ENCODE measurements at places on chromosomes 16 and 17. TPM values are rescaled to one million over a fixed set of nuclear protein-coding genes. Genes with fewer than 3 reads are reported as not detected.
A peak's percentile ranks its signal among the peaks of the same experiment; 100 is the strongest.

DNA sequence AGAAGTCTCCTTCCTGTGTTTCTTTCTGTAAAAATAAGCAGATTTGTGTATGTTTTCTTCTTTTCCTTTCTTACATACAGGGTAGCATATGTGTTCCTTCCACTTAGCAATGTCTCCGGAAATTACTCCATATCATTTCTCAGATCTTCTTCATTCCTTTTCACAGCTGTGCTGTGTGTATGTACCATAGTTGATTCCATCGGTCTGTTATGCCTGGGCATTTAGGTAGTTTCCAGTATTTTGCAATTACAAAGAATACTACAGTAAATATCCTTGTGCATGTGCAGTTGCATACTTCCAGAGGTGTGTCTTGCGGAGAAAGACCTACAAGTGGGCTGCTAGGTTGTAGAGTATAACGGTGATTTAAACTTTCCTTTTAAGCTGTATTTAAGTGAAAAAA is 69.8 kb downstream of the CLEC16A start:
- no peak for DNase-seq
- peaks cover 54% of the 10 kb centered on the region for H3K36me3 ChIP-seq
- H3K4me1 ChIP-seq: peaks cover 19% of the 10 kb centered on the region
- no peak overlapping the region for H3K4me3 ChIP-seq
- no peaks in the 10 kb centered on the region for H3K27me3 ChIP-seq

GRCh38 chr17:58336456-58337209 is 8.0 kb upstream of the TSPOAP1 start:
- H3K27me3 ChIP-seq: no peaks in the 10 kb centered on the region
- no peak for DNase-seq
- peaks cover 25% of the 10 kb centered on the region for H3K4me1 ChIP-seq
- H3K4me3 ChIP-seq: peak overlapping the region; percentile 93
- H3K36me3 ChIP-seq: peaks cover 59% of the 10 kb centered on the region

The MIEF2 gene
- total RNA-seq: 6.8 TPM

DNA sequence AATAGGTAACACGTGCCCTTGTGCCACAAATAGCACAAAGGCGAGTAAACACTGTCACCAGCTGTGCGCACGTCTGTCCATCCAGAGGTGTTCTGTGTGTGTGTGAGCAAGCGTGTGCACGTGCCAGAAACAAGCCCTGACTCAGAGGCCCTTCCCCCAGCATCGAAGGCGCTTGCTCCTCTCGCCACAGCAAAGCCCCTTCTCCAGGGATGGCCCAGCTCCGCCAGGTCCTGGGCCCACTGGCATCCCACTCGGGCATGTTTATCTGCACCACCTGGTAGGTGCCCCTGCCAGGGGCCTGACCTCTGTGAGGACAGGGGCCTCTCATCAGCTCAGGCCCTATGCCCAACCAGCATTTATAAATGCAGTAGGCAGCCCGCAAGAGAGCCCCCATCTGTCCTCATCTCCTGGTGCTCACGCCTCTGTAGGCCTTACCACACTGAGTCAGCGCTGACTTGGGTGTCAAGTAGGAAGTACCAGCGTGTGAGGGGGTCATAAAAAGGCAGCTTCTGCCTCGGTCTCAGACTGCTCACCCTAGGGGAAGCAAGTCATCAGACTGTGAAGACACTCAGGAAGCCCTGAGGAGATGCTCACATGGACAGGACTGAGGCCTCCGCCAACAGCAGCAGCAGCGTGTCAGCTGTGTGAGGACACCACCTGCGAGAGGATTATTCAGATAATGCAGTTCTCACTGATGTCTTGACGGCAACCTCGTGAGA is 10.8 kb downstream of the TMEM235 start:
- peaks cover 5% of the 10 kb centered on the region for H3K27me3 ChIP-seq
- no peak for DNase-seq
- no peak overlapping the region for H3K27ac ChIP-seq
- no peak overlapping the region for H3K4me3 ChIP-seq

DNA sequence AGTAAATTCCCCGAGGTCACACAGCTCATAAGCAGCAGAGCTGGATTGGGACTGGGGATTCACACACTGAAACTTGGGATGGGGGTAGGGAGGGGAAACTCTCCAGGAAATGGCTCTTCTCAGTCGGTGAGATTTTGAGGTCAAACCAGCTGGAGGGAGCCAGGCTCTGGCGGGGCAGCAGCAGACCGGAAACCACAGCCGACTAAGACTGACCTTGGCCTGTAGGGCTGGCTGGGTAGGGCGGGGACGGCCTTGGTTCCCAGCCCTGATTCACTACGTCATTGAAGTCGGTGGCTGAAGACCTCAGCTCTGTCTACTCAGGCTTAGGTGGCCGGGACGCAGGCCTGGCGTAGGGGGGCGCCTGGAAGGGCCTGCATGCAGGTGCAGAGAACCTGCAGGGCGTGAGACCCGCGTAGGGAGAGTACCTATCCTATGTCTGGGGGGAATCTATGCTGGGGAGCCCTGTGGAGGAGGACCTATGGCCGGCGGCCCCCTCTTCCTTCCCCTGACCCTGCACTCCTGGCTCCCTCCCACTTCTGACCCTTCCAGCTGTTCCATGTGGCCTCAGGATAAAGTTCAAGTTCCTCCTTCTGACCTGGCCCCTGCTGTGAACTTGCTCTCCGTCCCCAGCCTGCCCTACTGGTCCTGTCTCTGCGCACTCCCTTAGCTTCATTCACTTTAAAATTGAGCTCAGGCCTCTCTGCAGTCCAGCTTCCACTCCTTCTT is 11.9 kb upstream of the SLC4A1 start:
- peaks cover 10% of the 10 kb centered on the region for H3K4me1 ChIP-seq
- H3K27ac ChIP-seq: peak overlapping the region; percentile 36
- no peaks in the 10 kb centered on the region for H3K36me3 ChIP-seq
- DNase-seq: peak; percentile 15
